GM19239 (cell line): ENCODE measurements at places on chromosomes 6 and 20.
A peak's percentile ranks its signal among the peaks of the same experiment; 100 is the strongest.

DNA sequence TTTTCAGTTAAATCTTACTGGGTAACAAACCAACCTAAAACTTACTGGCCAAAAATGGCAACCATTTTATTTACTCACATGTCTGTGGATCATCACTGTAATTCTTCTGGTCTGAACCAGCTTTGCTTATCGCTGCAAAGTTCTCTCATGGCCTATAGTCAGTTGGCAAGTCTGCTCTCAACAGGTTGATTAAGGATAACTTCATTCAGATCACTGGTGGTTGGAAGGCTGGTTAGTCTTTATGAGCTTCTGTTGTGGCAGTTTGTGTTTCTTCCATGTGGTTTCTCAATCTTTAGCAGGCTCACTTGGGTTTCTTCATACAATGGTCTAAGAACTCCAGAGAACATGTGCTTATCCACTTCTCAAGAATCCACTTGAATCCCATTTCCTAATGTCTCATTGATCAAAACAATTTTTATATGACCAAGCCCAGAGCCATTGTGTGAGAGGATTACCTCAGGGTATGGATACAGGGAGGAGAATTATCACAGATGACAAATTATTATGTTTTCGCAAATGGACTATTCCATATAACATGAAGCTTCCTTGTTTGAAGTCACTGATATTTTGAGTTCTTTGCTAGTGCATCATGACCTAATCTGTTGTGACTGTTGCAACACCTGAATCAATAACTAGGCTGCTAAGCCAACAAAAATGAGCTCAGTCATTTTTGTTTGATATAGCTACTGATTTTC is 155.4 kb upstream of the BMP2 start:
- no peak for DNase-seq

GRCh38 chr6:35674594-35674993 is 14.1 kb downstream of the FKBP5 start:
- no peak for DNase-seq

DNA sequence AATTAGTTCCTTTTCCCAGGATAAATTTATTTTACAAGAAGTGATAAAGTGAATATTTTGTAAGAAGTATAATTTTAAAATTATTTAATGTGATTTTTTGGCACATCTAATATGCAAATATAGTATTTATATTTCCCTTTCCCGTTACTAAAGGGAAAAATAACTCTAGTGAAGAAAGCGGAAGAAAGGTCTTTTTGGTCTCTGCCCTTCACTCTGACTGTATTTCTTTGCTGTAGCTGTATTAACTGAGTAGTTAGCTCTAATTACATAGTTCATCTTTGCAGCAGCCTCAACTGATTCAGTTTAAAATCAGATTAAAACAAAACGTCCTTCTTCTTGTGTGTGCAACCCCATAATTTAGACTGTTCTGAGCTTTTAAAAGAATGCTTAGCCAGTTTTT is 57.4 kb upstream of the RNF144B start:
- no peak for DNase-seq

GRCh38 chr20:2800521-2801285 is at the start of gene CPXM1:
Gene CPXM1, minus strand, starts transcription at chr20:2800627. Its CDS starts 55 bp downstream, at chr20:2800572.
- DNase-seq: peak; percentile 83
